Epithelial cell of umbilical artery (primary cell): ENCODE measurements at places on chromosomes 1 and 21. TPM values are rescaled to one million over a fixed set of nuclear protein-coding genes. Genes with fewer than 3 reads are reported as not detected.

Gene CFHR4
- not detected in 2 replicates for total RNA-seq

Gene C1orf167
- total RNA-seq, result not detected in 2 replicates

Gene RCSD1
- under 0.01 and 0.15 TPM in 2 replicates for total RNA-seq

Gene SSX2IP
- 3.9 and 12.8 TPM in 2 replicates for total RNA-seq

Gene ASAP3
- total RNA-seq, result 7.1 and 8.4 TPM in 2 replicates

Gene OPRD1
- not detected in 2 replicates for total RNA-seq

Gene SPRR3
- not detected in 2 replicates for total RNA-seq

Gene HSD17B7
- 23.7 and 32.1 TPM in 2 replicates for total RNA-seq

Gene SYDE2
- total RNA-seq, result 2.3 and 5.8 TPM in 2 replicates

Gene TBX15
- total RNA-seq, result not detected in 2 replicates

Gene DHRS3
- total RNA-seq, result 25.0 and 33.7 TPM in 2 replicates

Gene ZBTB48
- total RNA-seq, result 13.3 and 18.2 TPM in 2 replicates

Gene TPTE
- total RNA-seq, result not detected in 2 replicates

Gene CYP4X1
- 0.32 and 0.76 TPM in 2 replicates for total RNA-seq

Gene RPS8
- 1,943 and 2,370 TPM in 2 replicates for total RNA-seq

Gene KIF26B
- total RNA-seq, result 0.32 and 0.61 TPM in 2 replicates

Gene WDR3
- 27.9 and 78.4 TPM in 2 replicates for total RNA-seq

Gene KCNQ4
- total RNA-seq, result under 0.01 TPM in 1 of 2 replicates, not detected in the other

Gene SLC16A4
- 6.8 and 10.3 TPM in 2 replicates for total RNA-seq

Gene B3GALT2
- total RNA-seq, result not detected in 2 replicates

Gene RCAN3
- total RNA-seq, result 0.46 and 2.3 TPM in 2 replicates

Gene CEP170
- total RNA-seq, result 153 and 157 TPM in 2 replicates

Gene OR2T11
- total RNA-seq, result not detected in 2 replicates

Gene SMIM1
- total RNA-seq, result 3.2 TPM in 1 of 2 replicates, not detected in the other

Gene NBPF4
- not detected in 2 replicates for total RNA-seq

Gene GPR3
- 0.46 and 0.65 TPM in 2 replicates for total RNA-seq

Gene HPDL
- total RNA-seq, result 5.2 and 6.1 TPM in 2 replicates

Gene S100A8
- not detected in 2 replicates for total RNA-seq

Gene S100A1
- total RNA-seq, result not detected in 2 replicates

Gene CFHR5
- total RNA-seq, result not detected in 2 replicates

Gene RRP15
- total RNA-seq, result 7.5 and 12.2 TPM in 2 replicates

Gene CLDN17
- total RNA-seq, result not detected in 2 replicates

Gene CACNA1S
- not detected in 2 replicates for total RNA-seq

Gene CD164L2
- not detected in 2 replicates for total RNA-seq

Gene CHODL
- not detected in 2 replicates for total RNA-seq

Gene TCEA3
- total RNA-seq, result 0.32 and 0.91 TPM in 2 replicates

Gene DSTYK
- total RNA-seq, result 9.7 and 16.1 TPM in 2 replicates

Gene LDLRAD2
- not detected in 2 replicates for total RNA-seq

Gene PIK3CD
- total RNA-seq, result 2.3 and 4.2 TPM in 2 replicates

Gene LCE6A
- not detected in 2 replicates for total RNA-seq

Gene HSD3B2
- not detected in 2 replicates for total RNA-seq

Gene OLIG2
- not detected in 2 replicates for total RNA-seq

Gene PLA2G2F
- not detected in 2 replicates for total RNA-seq

Gene AMY2A
- total RNA-seq, result not detected in 2 replicates

Gene CR2
- not detected in 2 replicates for total RNA-seq

Gene SPATC1L
- 4.1 and 7.5 TPM in 2 replicates for total RNA-seq

Gene EPHX1
- 2.9 and 7.9 TPM in 2 replicates for total RNA-seq

Gene MYOM3
- total RNA-seq, result 0.30 and 0.32 TPM in 2 replicates

Gene CD53
- 0.97 and 2.4 TPM in 2 replicates for total RNA-seq

Gene RNU1-3
- total RNA-seq, result under 0.01 and 5,836 TPM in 2 replicates

Gene IL12RB2
- total RNA-seq, result not detected in 2 replicates

Gene DMRTA2
- total RNA-seq, result not detected in 2 replicates

Gene MOV10
- total RNA-seq, result 26.3 and 42.6 TPM in 2 replicates

Gene VHLL
- not detected in 2 replicates for total RNA-seq

Gene KRTAP24-1
- total RNA-seq, result not detected in 2 replicates
